ENCODE measurements at places on chromosomes 5 and 9.

DNA sequence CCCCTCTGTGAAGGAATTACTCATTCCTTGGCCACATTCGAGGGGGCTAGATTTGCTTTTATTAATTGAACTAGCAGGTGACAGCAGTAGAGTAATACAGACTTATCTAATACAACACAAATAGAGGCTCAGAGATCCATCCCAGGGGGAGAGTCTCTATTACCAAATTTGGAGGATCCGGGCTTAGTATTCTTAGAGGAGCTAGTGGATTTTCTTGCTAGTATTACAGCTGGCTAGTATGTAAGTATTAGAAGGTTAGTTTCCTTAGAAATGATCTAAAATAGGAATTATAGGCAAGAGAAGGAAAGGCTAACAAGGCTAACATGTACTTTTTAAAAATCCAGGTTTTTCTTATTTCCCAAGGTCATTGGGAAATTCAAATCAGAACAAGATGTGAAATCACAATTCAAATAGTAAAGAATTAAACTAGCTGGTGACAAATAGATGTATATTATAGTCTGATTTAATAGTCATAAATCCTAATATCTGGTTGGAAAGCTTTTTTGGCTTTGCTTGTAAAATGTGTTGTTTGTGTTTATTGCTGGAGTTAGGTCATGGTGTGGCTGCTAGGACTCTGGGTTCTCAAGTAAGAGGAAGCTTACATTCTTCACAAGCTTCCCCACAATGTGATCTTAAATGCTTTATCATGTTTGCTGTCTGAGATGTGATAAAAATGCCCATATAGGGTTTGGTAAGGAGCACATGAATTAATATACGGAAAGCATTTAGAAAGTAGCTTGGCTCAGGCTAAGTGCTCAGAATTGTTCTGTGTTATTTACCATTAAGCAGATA is 160.4 kb upstream of the MPDZ start:
- no peak for DNase-seq

- DNase-seq, result no peak
Measured at GRCh38 chr9:115071176-115071575, 46.8 kb downstream of the TNC start.

DNA sequence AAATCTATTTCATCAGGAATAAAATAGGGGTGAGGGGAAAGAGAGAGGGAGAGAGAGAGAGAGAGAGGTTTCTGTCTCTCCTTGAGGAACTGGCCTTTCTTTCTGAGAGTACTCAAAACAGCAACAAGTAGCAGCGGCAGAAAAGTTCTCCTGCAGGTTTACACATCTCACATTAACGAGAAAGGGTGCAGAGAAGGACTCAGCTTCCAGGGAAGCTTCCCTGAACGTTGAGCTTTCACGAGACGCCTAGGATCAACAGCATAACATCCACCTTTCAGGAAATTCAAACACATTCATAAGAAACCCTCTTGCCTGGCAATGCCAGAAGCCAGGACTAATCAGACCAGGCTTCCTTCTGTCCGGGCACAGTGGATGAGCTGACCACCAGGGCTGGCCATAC is 162.9 kb downstream of the ZDHHC21 start:
- DNase-seq, result peak; percentile 87

- no peak for DNase-seq
Measured at GRCh38 chr5:116668390-116668789, 93.8 kb upstream of the SEMA6A start.

Data from NCI-H526 treated with DMSO at 0.1 percent for 48 hours (cell line).